ENCODE measurements at places on chromosomes 3 and 15.

- DNase-seq: no peak
Measured at GRCh38 chr15:33071451-33071850, 123.1 kb downstream of the FMN1 start.

- no peak for DNase-seq
Measured at GRCh38 chr15:24858737-24859601, 95.8 kb upstream of the SNRPN start.

- no peak for DNase-seq
Measured at GRCh38 chr3:168991803-168992202, 671.7 kb downstream of the MECOM start.

DNA sequence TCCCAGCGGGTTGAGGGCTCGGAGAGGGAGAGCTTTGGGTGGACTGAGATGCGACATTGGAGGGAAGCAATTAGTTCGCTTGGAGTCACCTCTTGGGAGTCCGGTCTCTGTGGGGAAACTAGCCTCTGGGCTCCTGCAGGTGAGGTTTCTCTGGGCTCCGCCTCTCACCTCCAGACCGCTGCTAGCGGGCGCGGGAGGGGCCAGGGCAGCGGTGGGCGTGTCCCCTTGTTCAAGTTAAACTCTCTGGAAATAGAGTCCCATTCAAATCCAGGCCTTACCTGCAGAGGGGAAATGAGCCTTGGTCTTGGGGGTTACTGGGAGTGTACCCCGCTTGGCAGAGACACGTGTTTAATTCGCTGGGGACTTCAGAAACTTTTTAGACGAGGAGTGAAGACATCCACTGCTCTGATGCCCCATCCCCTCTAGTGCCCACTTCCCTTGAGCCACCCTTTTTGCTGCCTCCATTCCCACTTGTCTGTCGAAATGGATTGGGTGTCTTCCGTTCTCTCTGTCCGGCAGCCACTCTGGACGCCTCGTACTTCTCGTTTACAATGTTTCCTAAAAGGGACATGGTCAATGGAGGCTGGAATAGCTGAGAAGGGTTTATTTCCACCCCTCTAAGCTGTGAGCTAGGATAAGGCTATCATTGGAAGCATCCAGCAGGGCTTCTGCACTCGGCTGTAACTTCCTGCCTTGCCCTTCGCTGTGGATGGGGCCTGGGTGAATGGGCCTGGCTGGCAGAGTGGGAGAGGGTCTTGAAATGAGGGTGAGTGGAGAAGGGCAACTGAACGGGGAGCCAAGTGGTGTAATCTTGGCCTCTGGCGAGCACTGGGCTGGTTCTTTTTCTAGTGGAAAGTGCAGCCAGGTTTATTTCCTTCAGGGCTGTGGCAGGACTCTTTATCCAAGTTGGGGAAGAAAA lies 1.1 kb downstream of the MITF start:
- DNase-seq: peak; percentile 12

DNA sequence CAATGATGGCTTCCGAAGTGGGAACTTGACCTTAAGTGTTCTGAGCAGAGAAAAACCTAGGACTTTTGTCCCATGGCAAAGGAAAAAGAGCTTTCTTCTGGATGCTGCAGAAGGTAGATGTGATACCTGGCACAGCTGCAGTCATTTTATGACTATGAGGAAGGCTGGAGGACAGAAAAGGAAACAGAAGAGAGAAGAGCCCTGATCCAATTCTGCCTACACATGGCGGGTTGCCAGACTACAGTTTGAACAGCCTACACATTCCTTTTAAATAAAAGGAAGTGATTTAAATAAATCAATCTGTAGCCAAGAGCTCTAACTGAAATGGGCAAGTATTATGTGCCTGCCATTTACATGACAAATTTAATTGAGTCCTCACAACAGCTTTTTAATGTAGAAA lies 43.6 kb upstream of the CHRNB4 start:
- no peak for DNase-seq

- no peak for DNase-seq
Measured at GRCh38 chr3:53132347-53132746, 2.1 kb upstream of the RFT1 start.

DNA sequence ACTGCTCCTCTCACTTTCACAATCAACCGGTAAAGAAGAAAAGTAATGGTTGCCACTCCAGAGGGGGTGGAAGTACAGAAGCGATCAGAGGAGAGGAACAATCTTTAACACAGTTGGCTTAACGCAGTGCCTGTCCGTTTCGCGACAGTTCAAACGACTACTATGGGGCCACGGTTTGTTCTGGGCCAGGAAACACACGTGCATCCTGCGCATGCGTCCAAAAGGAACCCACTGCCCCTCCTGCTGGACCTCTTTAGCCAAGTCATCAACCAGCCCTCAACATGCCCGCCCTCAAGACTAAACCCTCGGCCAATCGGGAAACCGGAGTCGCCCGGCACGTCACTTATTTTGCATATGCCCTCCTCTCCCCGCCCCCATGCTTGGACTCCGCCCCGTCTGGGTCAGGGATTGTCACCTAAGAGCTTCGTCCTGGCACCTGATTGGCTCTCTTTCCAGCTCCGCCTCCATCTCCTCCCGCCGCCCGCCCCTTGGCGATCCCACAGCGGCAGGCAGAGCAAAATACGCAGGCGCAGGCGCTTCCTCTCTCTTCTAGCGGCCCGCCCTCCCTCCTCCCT lies 345 bp upstream of the CDV3 start:
- DNase-seq: peak; percentile 98

- no peak for DNase-seq
Measured at GRCh38 chr3:169390271-169390670, 273.2 kb downstream of the MECOM start.

GRCh38 chr15:82679626-82680199 lies 30.0 kb downstream of the AP3B2 start:
- peak; percentile 68 for DNase-seq

DNA sequence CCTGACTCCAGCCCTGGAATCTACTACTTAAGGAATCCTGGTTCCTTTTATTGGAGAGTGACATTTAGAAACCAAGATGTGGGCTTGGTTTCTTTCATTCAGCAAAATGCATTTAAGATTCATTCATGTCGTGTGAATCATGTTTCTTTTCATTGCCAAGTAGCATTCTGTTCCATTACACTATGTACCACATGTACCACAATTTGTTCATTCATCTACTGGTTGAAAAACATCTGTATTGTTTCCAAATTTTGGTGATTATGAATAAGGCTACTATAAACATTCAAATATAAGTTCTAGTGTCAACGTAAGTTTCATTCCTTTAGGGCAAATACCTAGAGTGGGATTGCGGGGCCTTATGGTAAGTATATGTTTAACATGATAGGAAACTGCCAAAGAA lies 264.2 kb downstream of the VPS13C start:
- no peak for DNase-seq
